ENCODE measurements at places on chromosomes 6 and 20. TPM values are rescaled to one million over a fixed set of nuclear protein-coding genes. Genes with fewer than 3 reads are reported as not detected.

DNA sequence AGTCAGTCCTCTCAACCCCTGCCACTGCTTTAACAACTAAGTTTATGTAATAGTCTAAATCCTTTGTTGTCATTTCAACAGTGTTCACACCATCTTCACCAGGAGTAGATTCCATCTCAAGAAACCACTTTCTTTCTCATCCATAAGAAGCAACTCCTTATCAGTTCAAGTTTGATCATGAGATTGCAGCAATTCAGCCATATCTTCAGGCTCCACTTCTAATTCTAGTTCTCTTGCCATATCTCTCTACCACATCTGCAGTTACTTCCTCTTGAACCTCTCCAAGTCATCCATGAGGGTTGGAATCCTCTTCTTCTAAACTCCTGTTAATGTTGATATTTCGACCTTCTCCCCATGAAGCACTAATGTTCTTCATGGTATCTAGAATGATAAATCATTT is 57.9 kb upstream of the FOXO3 start:
- no peak overlapping the region for H3K4me3 ChIP-seq
- no peaks in the 10 kb centered on the region for H3K27me3 ChIP-seq
- no peaks in the 10 kb centered on the region for H3K4me1 ChIP-seq
- no peak overlapping the region for H3K27ac ChIP-seq
- no peak for DNase-seq
- no peaks in the 10 kb centered on the region for H3K36me3 ChIP-seq

- H3K27me3 ChIP-seq: no peaks in the 10 kb centered on the region
- peaks cover 7% of the 10 kb centered on the region for H3K36me3 ChIP-seq
- H3K4me3 ChIP-seq: no peak overlapping the region
- H3K4me1 ChIP-seq: no peaks in the 10 kb centered on the region
- no peak overlapping the region for H3K27ac ChIP-seq
- no peak for DNase-seq
Observed at GRCh38 chr20:46073443-46073842, 16.3 kb downstream of the NCOA5 start.

DNA sequence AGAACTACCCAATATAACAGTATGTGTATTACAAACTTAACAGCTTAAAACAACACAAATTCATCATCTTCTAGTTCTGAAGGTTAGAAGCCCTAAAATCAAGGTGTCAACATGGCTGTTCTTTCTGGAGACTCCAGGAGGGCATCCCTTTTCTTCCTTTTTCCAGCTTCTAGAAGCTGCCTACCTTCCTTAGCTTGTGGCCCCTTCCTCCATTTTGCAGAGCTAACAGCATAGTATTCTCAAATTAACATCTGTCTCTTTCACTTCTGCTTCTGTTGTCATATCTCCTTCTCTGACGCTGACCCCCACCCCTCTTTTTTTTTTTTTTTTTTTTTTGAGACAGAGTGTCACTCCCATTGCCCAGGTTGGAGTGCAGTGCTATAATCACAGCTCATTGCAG is 52.8 kb upstream of the AKIRIN2 start:
- no peak overlapping the region for H3K27ac ChIP-seq
- DNase-seq: no peak
- H3K4me1 ChIP-seq: no peaks in the 10 kb centered on the region
- no peak overlapping the region for H3K4me3 ChIP-seq
- no peaks in the 10 kb centered on the region for H3K27me3 ChIP-seq

- peaks cover 2% of the 10 kb centered on the region for H3K27me3 ChIP-seq
- no peaks in the 10 kb centered on the region for H3K4me1 ChIP-seq
- no peak overlapping the region for H3K4me3 ChIP-seq
- no peak overlapping the region for H3K27ac ChIP-seq
Observed at GRCh38 chr6:132751306-132751705, 6.4 kb downstream of the VNN2 start.

- H3K36me3 ChIP-seq: no peaks in the 10 kb centered on the region
- peaks cover 12% of the 10 kb centered on the region for H3K27me3 ChIP-seq
- H3K4me3 ChIP-seq: no peak overlapping the region
- no peaks in the 10 kb centered on the region for H3K4me1 ChIP-seq
- H3K27ac ChIP-seq: no peak overlapping the region
Observed at GRCh38 chr6:37680668-37681067, 17.0 kb downstream of the MDGA1 start.

DNA sequence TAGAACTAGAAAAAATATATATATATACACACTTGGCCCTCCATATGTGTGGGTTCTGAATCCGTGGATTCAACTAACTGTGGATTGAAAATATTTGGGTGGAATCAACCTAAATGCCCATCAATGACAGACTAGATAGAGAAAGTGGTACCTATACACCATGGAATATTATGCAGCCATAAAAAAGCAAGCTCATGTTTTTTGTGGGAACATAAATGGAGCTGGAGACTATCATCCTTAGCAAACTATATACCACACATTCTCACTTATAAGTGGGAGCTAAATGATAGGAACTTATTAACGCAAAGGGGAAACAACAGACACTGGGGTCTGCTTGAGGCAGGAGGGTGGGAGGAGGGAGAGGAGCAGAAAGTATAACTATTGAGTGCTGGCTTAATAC is 28.0 kb downstream of the OR2A4 start:
- no peak overlapping the region for H3K27ac ChIP-seq
- no peaks in the 10 kb centered on the region for H3K4me1 ChIP-seq
- H3K36me3 ChIP-seq: no peaks in the 10 kb centered on the region

GRCh38 chr6:125190667-125191066 is 37.1 kb downstream of the TPD52L1 start:
- DNase-seq: no peak
- H3K27me3 ChIP-seq: no peaks in the 10 kb centered on the region
- no peaks in the 10 kb centered on the region for H3K36me3 ChIP-seq
- no peak overlapping the region for H3K4me3 ChIP-seq
- no peaks in the 10 kb centered on the region for H3K4me1 ChIP-seq

DNA sequence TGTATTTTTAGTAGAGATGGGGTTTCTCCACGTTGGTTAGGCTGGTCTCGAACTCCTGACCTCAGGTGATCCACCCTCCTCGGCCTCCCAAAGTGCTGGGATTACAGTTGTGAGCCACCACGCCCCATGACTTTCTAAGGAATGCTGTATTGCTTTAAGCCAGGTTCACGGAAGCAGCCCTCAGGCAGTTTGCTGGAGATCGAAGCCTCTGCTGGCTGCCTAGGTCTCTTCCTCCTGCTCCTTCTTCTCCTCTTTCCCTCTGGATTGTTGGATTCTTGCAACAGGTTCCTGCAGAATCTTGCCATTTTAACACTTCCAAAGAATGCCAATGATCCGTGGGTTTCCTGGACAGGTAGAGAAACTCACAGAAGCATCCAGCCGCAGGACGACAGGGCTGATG is 29.3 kb upstream of the B4GALT5 start:
- H3K27ac ChIP-seq: no peak overlapping the region
- no peak for DNase-seq
- H3K36me3 ChIP-seq: no peaks in the 10 kb centered on the region
- no peaks in the 10 kb centered on the region for H3K4me1 ChIP-seq
- no peaks in the 10 kb centered on the region for H3K27me3 ChIP-seq

- no peaks in the 10 kb centered on the region for H3K27me3 ChIP-seq
- no peaks in the 10 kb centered on the region for H3K4me1 ChIP-seq
- H3K36me3 ChIP-seq: no peaks in the 10 kb centered on the region
- no peak for DNase-seq
- H3K4me3 ChIP-seq: no peak overlapping the region
Observed at GRCh38 chr6:135329851-135330803, 149.0 kb downstream of the MYB start.

- no peak overlapping the region for H3K27ac ChIP-seq
- no peak for DNase-seq
- H3K36me3 ChIP-seq: no peaks in the 10 kb centered on the region
- H3K4me1 ChIP-seq: no peaks in the 10 kb centered on the region
- no peak overlapping the region for H3K4me3 ChIP-seq
- no peaks in the 10 kb centered on the region for H3K27me3 ChIP-seq
Observed at GRCh38 chr6:2055911-2056310, 189.5 kb downstream of the GMDS start.

GRCh38 chr6:25922301-25922700 is 8.2 kb downstream of the SLC17A2 start:
- H3K4me3 ChIP-seq: no peak overlapping the region
- no peak overlapping the region for H3K27ac ChIP-seq
- no peak for DNase-seq
- H3K4me1 ChIP-seq: no peaks in the 10 kb centered on the region
- H3K36me3 ChIP-seq: no peaks in the 10 kb centered on the region
- H3K27me3 ChIP-seq: no peaks in the 10 kb centered on the region

- peak overlapping the region; percentile 8 for H3K27ac ChIP-seq
- DNase-seq: peak; percentile 25
- no peak overlapping the region for H3K4me3 ChIP-seq
- no peaks in the 10 kb centered on the region for H3K27me3 ChIP-seq
Observed at GRCh38 chr20:10731190-10731965, 57.6 kb upstream of the JAG1 start.

GRCh38 chr6:152859225-152859624 is 108.6 kb downstream of the VIP start:
- H3K4me1 ChIP-seq: no peaks in the 10 kb centered on the region
- H3K36me3 ChIP-seq: no peaks in the 10 kb centered on the region
- H3K27ac ChIP-seq: no peak overlapping the region

- no peaks in the 10 kb centered on the region for H3K36me3 ChIP-seq
- H3K4me3 ChIP-seq: no peak overlapping the region
- no peak for DNase-seq
- H3K27me3 ChIP-seq: no peaks in the 10 kb centered on the region
- H3K4me1 ChIP-seq: no peaks in the 10 kb centered on the region
- no peak overlapping the region for H3K27ac ChIP-seq
Observed at GRCh38 chr6:91970700-91971099, 1383.8 kb upstream of the MAP3K7 start.

DNA sequence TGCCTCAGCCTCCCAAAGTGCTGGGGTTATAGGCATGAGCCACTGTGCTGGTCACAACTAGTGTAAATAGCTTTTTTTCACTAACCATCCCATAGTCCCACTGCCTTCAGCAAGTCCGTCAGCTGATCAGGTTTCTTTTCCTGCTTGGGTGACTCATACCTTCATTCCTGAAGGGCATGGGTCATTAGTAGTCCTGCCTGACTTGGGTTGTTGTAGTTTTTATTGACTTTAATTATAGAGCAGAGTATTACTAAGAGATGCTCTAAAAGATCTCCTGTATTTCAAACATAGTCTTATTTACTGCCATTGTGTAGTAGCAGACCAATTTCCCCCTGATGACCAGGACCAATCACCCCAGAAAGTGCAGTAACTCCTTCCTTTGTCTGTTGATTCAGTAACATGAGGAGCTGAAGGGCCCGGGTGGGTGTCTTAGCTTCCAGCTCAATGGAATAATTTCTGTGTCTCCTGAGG is 25.8 kb downstream of the HLA-C start:
- peaks cover 5% of the 10 kb centered on the region for H3K27me3 ChIP-seq
- H3K4me1 ChIP-seq: peaks cover 3% of the 10 kb centered on the region
- no peak overlapping the region for H3K4me3 ChIP-seq
- H3K36me3 ChIP-seq: no peaks in the 10 kb centered on the region
- no peak overlapping the region for H3K27ac ChIP-seq

GRCh38 chr6:139996253-139996834 is 621.9 kb upstream of the CITED2 start:
- H3K4me3 ChIP-seq: no peak overlapping the region
- H3K4me1 ChIP-seq: no peaks in the 10 kb centered on the region
- no peaks in the 10 kb centered on the region for H3K36me3 ChIP-seq
- H3K27me3 ChIP-seq: no peaks in the 10 kb centered on the region

- H3K27ac ChIP-seq: no peak overlapping the region
- no peak for DNase-seq
- no peaks in the 10 kb centered on the region for H3K27me3 ChIP-seq
- H3K4me1 ChIP-seq: no peaks in the 10 kb centered on the region
- H3K36me3 ChIP-seq: no peaks in the 10 kb centered on the region
Observed at GRCh38 chr6:69948479-69949114, 82.2 kb downstream of the COL19A1 start.

- no peaks in the 10 kb centered on the region for H3K36me3 ChIP-seq
- no peak overlapping the region for H3K4me3 ChIP-seq
- no peak overlapping the region for H3K27ac ChIP-seq
- H3K27me3 ChIP-seq: no peaks in the 10 kb centered on the region
- peaks cover 48% of the 10 kb centered on the region for H3K4me1 ChIP-seq
Observed at GRCh38 chr6:1770435-1770843, 160.7 kb downstream of the FOXC1 start.

DNA sequence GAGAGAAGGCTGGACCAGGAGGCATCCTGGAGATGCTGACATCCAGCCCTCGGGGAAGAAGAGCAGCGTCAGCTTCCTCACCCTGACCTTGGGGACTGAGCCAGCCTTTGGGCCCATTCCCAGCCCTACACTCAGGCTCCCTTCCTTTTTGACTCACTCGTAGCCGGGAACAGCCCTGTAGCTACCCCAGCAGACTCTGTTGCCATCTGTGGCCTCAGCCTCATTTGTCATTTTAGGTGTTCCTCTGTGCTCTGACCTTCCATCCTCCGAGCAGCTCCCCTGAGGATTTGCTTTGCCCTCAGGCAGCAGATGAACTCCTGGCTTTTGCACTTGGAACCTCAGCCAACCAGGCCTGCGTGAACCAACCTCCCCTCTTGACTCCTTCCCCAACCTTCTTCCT is 67.5 kb downstream of the ELOVL2 start:
- H3K36me3 ChIP-seq: no peaks in the 10 kb centered on the region
- DNase-seq: no peak
- H3K4me3 ChIP-seq: no peak overlapping the region
- no peak overlapping the region for H3K27ac ChIP-seq

GRCh38 chr6:169993861-169994481 is 242.5 kb downstream of the ERMARD start:
- no peak overlapping the region for H3K4me3 ChIP-seq
- DNase-seq: no peak
- H3K27ac ChIP-seq: no peak overlapping the region

- no peaks in the 10 kb centered on the region for H3K36me3 ChIP-seq
- H3K4me1 ChIP-seq: no peaks in the 10 kb centered on the region
- H3K27me3 ChIP-seq: no peaks in the 10 kb centered on the region
- no peak for DNase-seq
- no peak overlapping the region for H3K4me3 ChIP-seq
- no peak overlapping the region for H3K27ac ChIP-seq
Observed at GRCh38 chr6:23704479-23705052, 421.4 kb upstream of the NRSN1 start.

DNA sequence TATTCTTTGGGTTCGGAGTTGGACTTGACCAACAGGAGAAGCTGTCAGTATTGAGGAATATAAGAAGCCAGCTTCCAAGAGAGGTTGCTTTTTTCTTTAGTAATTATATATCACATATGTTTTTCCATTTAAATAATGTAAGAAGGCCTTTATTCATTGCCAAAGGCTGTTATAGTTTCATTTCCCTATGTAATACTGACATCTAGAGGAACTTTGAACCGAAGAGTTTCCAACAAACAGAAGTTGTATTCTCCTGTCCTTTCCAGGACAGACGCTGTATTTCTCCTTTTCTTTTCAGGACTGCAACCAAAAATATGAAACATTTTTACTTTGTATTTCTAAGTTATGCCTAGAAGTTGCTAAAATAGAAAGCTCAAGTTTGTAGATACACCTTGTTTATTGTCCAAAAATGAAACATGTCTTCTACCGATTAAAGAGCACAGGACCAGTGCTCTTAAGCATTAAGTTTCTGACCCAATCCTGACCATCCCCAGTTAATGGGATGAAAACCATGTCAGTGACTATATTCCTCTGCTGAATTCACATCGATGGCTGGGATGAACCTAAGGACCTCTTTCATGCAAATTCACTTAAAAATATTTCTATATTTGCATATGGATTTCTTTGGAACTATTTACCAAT is 55.1 kb downstream of the MYLK4 start:
- peaks cover 4% of the 10 kb centered on the region for H3K27me3 ChIP-seq
- H3K27ac ChIP-seq: no peak overlapping the region
- H3K4me1 ChIP-seq: no peaks in the 10 kb centered on the region
- no peaks in the 10 kb centered on the region for H3K36me3 ChIP-seq

Gene RUNX2
- not detected for total RNA-seq

Gene SIM1
- 0.29 TPM for total RNA-seq

Gene CCN5
- total RNA-seq: not detected

Gene SLC2A10
- total RNA-seq: 11.1 TPM

Gene CLPSL2
- total RNA-seq: not detected
